ENCODE measurements at places on chromosomes 13 and 19.
A peak's percentile ranks its signal among the peaks of the same experiment; 100 is the strongest.

GRCh38 chr19:29323440-29324290 lies 110.7 kb upstream of the UQCRFS1 start:
- peak; percentile 3 for DNase-seq

GRCh38 chr13:39688699-39689405 lies 33.4 kb downstream of the COG6 start:
- DNase-seq, result no peak

- DNase-seq, result peak; percentile 82
These were observed 3.0 kb downstream of the GADD45B start for GRCh38 chr19:2478756-2479555.

DNA sequence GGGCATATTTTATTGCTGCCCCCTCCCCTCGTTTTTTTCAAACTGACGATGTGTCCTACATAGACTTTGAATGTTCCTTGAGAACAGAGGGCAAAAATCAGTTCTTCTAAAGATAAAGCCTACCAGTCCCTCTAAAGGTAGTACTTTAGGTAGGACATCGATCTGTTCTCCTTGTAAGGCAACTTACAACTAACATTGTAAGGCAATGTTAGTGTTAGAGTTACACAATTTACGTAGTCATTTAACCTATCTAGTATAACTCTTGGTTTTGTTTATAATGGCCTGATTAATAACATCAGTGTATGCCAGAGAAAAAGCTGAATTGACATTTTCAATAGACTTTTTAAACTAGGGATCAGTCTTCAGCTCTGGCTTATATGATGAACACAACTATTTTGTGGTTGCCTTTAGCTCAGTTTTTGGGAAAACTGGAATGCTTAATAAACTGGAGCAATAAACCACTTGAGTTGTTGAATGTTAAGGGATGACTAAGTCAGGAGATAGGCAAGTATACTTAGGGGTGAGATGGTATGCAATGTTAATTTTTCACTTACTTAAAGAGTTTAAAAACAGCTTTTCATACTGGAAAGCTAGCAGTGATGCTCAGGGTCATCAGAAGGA lies 2.2 kb downstream of the NDFIP2 start:
- DNase-seq, result no peak

- DNase-seq, result no peak
These were observed 432.6 kb downstream of the ZNF536 start for GRCh38 chr19:30804751-30805150.

GRCh38 chr19:51347209-51347928 lies 5.4 kb upstream of the VSIG10L start:
- no peak for DNase-seq

- no peak for DNase-seq
These were observed 820.6 kb downstream of the PCDH17 start for GRCh38 chr13:58452123-58452623.

GRCh38 chr13:46751811-46752635 lies 44.9 kb downstream of the ESD start:
- DNase-seq, result peak; percentile 86

- no peak for DNase-seq
These were observed 186.8 kb upstream of the TSC22D1 start for GRCh38 chr13:44762911-44763310.

DNA sequence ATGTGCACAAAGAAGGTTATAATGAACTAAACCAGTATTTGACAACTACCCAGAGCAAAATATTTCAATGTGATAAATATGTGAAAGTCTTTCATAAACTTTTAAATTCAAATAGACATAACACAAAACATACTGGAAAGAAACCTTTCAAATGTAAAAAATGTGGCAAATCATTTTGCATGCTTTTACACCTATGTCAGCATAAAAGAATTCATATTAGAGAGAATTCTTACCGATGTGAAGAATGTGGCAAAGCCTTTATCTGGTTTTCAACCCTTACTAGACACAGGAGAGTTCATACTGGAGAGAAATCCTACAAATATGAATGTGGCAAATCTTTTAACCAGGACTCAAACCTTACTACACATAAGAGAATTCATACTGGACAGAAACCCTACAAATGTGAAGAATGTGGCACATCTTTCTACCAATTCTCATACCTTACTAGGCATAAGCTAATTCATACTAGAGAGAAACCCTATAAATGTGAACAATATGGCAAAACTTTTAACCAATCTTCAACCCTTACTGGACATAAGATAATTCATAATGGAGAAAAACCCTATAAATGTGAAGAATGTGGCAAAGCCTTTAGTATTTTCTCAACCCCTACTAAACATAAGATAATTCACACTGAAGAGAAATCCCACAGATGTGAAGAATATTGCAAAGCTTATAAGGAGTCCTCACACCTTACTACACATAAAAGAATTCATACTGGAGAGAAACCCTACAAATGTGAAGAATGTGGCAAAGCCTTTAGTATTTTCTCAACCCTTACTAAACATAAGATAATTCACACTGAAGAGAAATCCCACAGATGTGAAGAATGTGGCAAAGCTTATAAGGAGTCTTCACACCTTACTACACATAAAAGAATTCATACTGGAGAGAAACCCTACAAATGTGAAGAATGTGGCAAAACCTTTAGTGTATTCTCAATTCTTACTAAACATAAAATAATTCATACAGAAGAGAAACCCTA lies 26.4 kb downstream of the ZNF493 start:
- DNase-seq, result no peak

DNA sequence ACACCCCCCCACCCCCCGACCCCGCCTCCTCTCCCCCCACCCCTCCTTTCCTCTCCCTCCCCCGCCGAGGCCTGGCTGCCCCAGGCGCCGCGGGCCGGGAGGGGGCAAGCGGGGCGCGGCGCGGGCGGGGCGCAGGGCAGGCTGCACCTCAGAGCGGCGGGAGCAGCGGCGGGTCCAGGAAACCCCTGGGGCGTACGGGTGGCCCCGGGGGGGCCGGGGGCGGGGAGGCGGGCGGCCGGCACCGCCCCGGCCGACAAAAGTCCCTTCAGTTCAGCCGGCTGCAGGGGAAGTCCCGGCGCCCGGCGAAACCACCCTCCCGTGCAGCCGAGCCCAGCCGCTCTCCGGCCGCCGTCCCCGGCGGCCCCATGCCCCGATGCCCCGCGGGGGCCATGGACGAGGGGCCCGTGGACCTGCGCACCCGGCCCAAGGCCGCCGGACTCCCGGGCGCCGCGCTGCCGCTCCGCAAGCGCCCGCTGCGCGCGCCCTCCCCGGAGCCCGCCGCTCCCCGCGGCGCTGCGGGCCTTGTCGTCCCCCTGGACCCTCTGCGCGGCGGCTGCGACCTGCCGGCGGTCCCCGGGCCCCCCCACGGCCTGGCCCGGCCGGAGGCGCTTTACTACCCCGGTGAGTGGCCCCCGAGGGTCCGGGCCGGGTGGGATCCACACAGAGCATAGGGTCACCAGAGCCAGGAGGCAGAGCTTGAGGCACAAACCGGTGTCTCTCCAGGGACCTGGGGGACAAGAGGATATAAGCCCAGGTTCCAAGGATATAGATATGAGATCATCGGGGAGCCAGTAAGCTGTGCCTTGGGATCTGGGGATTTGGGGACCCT lies at the start of gene BCL3:
TSS of gene BCL3 (plus strand) at position 283 of the 829 bp plus-strand sequence. CDS start at position 366, 83 bp downstream.
- DNase-seq, result peak; percentile 75

DNA sequence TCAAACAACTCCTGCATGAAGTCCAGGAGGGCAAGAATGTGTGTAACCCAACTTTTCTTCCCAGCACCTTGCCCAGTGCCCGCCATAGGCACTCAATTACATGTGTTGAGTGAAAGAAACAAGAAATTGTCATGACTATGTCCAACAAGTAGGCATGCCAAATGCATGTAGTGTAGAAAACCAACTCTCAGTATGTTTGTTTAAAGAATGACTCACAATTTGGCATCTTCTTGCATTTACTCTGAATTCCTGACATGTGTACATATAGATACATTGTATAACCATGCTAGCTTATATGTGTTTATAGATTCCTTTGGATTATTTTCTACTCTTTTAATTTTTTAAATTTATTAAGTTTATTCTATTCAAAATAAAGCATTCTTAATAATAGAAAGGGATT lies 305.0 kb downstream of the EFNB2 start:
- DNase-seq, result no peak

DNA sequence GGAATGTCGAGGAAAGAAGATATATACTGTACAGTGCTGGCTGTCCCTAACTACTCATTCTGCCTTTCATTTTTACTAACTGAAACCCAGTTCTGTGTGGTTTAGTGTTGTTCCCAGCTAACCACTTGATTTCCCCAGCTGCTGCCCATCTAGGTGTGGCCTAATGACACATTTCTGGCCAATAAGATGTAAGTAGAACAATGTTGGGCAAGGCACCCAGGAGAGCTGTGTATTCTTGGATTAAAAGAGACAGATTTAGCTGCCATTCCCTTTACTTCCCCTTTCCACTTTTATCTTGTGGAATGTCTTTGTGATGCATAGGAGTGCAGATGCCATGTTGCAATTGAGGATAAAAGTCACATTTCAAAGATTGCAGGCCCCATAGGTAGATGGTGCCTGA lies 28.3 kb upstream of the PCDH9 start:
- no peak for DNase-seq

DNA sequence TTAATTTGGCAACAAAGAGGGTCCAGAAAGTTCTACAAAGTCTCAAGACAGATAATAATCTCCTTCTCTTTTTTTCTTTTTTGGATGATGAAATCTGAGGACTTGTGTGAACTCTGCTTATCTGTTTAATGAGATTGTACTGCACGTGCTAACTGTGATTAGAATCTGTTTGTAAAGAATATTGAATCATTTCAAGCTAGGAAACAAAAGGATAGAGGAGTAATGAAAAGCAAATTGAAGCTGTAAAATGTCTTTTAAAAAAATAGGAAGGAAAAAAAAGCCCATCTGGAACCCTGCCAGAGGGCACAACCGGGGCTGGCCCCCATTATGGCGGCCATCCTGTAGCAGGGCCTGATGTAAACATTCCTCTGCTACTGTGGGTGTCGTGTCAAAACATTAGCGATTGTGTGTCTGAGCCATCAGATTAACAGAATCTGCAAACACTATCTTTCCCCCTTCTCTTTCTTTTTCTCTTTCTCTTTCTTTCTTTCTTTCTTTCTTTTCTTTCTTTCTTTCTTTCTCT lies 83.0 kb downstream of the FLT1 start:
- DNase-seq, result no peak

GRCh38 chr13:113669755-113670341 lies 2.8 kb downstream of the GRK1 start:
- no peak for DNase-seq

GRCh38 chr13:32381539-32381938 lies 46.4 kb downstream of the N4BP2L1 start:
- DNase-seq, result peak; percentile 46
